Regular cardiac myocyte (primary cell): ENCODE measurements at places on chromosomes 13 and 19. TPM values are rescaled to one million over a fixed set of nuclear protein-coding genes. Genes with fewer than 3 reads are reported as not detected.

Gene ANGPTL8
- total RNA-seq: not detected in 2 replicates

Gene PINLYP
- 2.0 and 2.5 TPM in 2 replicates for total RNA-seq

Gene KLF2
- 1.7 and 5.6 TPM in 2 replicates for total RNA-seq

Gene GRIN3B
- total RNA-seq: under 0.01 TPM in 2 replicates

Gene GPR180
- total RNA-seq: 15.5 and 17.1 TPM in 2 replicates

Gene IGFLR1
- 0.56 and 1.3 TPM in 2 replicates for total RNA-seq

Gene SYNGR4
- not detected in 2 replicates for total RNA-seq

Gene SAFB2
- total RNA-seq: 37.8 and 41.4 TPM in 2 replicates

Gene IRGC
- total RNA-seq: not detected in 2 replicates

Gene TJP3
- total RNA-seq: not detected in 2 replicates

Gene DHDH
- total RNA-seq: 0.38 and 0.56 TPM in 2 replicates

Gene USHBP1
- under 0.01 and 0.28 TPM in 2 replicates for total RNA-seq

Gene ZNF613
- total RNA-seq: 4.2 and 8.7 TPM in 2 replicates

Gene RUBCNL
- total RNA-seq: 0.19 and 0.28 TPM in 2 replicates

Gene ZDHHC20
- total RNA-seq: 126 and 154 TPM in 2 replicates

Gene HCN2
- total RNA-seq: 1.1 and 1.2 TPM in 2 replicates

Gene CGB1
- total RNA-seq: 0.28 TPM in 1 of 2 replicates, not detected in the other

Gene FFAR3
- total RNA-seq: not detected in 2 replicates

Gene NLRP7
- not detected in 2 replicates for total RNA-seq

Gene ITGBL1
- 62.5 and 105 TPM in 2 replicates for total RNA-seq

Gene KLHL1
- not detected in 2 replicates for total RNA-seq

Gene APC2
- 0.19 and 0.28 TPM in 2 replicates for total RNA-seq

Gene CTXN1
- total RNA-seq: 1.2 and 1.4 TPM in 2 replicates
